Vagina (tissue), 2 donors: ENCODE measurements at places on chromosomes 13 and 19. TPM values are rescaled to one million over a fixed set of nuclear protein-coding genes. Genes with fewer than 3 reads are reported as not detected.

Gene GCDH
- total RNA-seq = 23.6 TPM

- H3K4me1 ChIP-seq = no peaks in the 10 kb centered on the region
- no peaks in the 10 kb centered on the region for H3K27me3 ChIP-seq
- no peak overlapping the region for H3K27ac ChIP-seq
- no peak overlapping the region for H3K4me3 ChIP-seq
- DNase-seq = no peak
Observed at GRCh38 chr13:98060282-98060681, 82.6 kb upstream of the FARP1 start.

DNA sequence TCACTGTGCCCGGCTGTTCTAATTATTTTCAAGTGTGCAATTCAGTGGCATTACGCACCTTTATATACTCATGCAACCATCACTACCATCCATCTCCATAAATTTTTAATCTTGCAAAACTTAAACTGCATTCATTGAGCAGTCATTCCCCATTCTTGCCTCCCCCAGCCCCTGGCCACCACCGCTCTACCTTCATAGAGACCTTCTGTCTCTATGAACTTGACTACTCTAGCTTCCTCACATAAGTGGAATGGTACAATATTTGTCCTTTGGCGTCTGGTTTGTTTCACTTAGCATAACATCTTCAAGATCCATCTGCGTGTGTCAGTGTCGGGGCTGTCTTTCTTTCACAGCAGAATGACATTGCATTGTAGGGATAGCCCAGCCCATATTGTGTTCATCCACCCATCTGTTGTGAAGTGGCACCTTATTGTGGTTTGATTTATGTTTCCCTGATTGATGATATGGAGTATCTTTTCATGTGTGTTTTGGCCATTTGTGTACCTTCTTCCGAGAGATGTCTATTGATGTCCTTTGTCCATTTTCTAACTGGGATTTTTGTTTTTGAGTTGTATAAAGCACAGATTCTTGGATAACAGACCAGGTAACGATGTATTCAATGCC is 64.8 kb upstream of the FLT1 start:
- H3K36me3 ChIP-seq = no peaks in the 10 kb centered on the region
- no peak overlapping the region for H3K27ac ChIP-seq
- H3K4me1 ChIP-seq = no peaks in the 10 kb centered on the region
- H3K27me3 ChIP-seq = no peaks in the 10 kb centered on the region
- no peak overlapping the region for H3K4me3 ChIP-seq

DNA sequence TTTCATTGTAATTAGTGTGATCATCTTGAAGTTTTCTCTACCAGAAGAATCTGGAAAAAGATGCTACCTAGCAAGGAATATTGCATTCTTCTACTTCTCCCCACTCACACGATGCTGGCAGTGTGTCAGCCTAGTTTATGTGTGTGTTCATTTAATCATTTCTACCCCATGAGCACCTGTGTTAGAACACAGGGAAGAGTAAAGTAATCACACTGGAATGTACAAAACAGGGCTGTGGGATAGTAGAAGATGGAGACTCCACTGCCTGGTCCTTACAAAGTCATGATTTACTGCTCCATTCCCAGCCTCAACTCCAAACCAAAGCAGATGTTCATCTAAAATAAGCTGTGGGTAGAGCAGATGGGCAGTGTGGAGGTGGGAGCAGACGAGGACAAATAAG is 47.7 kb upstream of the RGCC start:
- no peaks in the 10 kb centered on the region for H3K36me3 ChIP-seq
- no peak for DNase-seq
- H3K27me3 ChIP-seq = no peaks in the 10 kb centered on the region

GRCh38 chr13:113328851-113329250 is 31.8 kb downstream of the LAMP1 start:
- no peak for DNase-seq
- H3K36me3 ChIP-seq = peaks cover 2% of the 10 kb centered on the region
- H3K27ac ChIP-seq = no peak overlapping the region
- no peaks in the 10 kb centered on the region for H3K4me1 ChIP-seq
